GOT3 (cell line): ENCODE measurements at places on chromosomes 7 and 10.

GRCh38 chr10:90417029-90417428 is 440.8 kb downstream of the HTR7 start:
- DNase-seq: no peak

DNA sequence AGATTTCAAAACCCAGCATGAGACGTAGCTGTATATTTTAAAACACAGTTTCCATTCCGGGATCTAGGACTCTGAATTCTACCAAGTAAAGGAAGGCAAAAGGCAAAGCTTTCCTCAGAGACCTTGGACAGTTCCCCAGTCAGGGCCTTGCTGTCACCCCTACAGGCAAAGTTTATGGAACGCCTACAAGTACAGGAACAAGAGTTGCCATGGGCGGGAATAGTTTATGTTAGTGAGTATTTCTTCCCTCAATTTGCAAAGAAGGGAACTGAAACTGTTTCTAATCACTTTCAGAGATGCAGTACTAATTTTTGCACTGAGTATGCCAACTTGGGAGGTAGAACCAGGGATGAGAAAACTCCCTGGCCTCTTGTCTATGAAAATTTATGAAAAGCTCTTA is 68.2 kb upstream of the LRGUK start:
- no peak for DNase-seq

- no peak for DNase-seq
Observed at GRCh38 chr10:75071756-75072155, 39.7 kb upstream of the SAMD8 start.

DNA sequence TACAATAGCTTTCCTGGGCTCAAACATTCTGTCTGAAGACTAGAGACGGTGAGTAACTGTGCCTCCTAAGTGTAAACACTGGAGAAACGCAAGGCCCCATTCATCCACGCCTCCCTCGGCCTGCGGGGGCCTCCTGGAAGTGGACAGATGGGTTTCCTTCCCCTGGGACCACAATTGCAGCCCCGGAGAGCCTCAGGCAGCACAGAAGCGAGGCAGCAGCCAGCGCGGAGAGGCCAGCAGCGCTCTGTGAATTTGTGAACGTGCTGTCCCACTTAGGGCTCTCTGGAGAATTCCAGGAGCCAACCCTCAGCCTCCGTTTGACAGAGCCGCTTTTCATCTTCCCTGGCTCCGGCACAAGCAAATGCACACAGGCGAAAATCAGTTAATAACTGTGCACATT is 23.2 kb upstream of the CALN1 start:
- DNase-seq: no peak

DNA sequence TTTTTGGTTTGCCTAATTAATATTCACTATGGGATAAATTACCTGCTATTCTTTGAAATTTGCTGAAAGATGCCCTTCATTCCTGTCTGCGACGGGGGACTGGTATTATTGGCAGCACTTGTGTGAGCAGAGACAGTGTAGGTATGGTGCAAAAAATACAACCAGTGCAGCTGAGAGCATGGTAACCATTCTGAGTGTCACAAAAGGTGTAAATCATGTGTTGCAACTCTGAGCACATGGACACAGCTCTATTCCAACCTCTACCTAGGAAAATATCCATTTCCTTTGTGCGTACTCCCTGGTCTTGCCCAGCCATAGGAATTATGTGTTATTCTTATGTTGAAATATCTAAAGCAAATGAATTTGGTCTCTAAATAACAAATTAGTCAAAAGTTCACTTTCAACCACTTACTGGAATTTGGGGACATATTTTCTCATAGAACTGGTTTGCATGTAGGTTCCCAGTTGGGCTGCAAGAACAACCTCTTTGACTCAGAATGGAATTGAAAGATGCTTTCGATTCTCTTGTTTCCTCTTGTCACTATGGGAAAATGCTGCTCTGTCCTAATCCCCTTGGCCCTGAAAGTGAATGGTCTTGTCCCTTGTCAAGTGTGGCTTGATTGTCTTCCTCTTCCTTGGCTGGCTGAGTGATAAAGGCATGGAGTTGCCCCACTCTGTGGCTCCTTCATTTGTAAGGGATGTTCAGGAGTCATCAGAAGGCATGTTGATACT is 57.0 kb downstream of the CELF2 start:
- DNase-seq: no peak

DNA sequence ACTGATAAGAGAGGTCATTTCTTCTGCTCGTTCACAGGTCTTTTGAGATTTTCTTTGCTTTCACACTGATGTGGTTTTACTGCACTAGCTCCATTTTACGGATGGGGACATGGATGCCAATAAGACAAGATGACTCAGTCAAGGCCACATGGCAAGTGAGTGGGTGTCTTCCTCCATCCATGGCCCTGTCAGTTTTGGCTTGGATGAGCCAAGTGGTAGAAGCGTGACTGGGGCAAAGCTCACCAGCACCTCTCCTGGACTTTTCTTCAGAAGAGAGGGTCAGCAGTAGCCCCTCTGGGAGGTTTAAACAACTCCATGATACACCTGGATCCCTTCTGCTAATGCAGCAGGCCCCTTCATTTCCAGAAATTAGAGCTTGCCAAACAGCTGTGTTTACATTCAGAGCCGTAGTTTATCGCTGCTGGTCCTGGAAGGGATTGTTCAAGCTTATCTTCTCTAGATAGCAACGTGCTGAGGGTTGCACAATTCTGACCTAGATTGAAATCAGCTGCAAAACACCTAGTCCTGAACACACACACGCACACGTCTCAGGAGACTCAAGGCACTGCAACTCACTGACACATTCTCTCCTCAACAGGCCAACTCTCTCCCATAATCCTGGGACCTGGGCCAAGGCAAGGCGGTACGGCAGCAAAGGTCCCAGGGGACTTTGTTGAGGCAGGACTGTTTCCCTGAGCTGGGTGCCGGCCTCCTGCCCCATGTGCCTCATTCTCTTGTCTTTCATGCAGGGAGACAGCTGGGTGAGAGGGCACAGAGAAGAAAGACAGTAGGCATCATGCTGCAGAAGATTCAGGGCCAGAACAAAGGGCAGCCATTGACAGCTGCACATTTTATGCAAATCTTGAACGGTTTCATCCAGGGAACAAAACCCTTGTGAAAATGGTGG is 14.2 kb upstream of the PDCD4 start:
- no peak for DNase-seq

GRCh38 chr7:130276796-130277762 is 10.4 kb downstream of the CPA2 start:
- no peak for DNase-seq

- DNase-seq: no peak
Observed at GRCh38 chr10:1107679-1108078, 51.5 kb downstream of the WDR37 start.

DNA sequence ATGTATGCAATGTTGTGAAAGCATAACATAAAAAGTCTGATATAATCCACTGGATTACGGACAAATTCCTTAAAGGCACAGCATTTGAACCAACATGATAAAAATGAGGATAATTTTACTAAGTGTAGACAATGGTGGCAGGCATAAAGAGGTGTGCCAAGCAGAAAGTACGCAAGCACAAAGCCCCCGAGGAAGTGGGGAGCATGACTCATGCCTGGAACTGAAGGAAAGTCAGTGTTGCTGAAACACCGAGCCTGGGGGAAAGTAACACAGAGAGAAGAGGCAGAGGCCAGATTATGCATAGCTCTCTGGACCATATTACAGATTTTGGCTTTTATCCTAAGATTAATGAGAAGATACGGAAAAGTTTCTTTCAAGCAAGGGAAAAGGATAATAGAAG is 490.0 kb upstream of the PHF14 start:
- DNase-seq: no peak

DNA sequence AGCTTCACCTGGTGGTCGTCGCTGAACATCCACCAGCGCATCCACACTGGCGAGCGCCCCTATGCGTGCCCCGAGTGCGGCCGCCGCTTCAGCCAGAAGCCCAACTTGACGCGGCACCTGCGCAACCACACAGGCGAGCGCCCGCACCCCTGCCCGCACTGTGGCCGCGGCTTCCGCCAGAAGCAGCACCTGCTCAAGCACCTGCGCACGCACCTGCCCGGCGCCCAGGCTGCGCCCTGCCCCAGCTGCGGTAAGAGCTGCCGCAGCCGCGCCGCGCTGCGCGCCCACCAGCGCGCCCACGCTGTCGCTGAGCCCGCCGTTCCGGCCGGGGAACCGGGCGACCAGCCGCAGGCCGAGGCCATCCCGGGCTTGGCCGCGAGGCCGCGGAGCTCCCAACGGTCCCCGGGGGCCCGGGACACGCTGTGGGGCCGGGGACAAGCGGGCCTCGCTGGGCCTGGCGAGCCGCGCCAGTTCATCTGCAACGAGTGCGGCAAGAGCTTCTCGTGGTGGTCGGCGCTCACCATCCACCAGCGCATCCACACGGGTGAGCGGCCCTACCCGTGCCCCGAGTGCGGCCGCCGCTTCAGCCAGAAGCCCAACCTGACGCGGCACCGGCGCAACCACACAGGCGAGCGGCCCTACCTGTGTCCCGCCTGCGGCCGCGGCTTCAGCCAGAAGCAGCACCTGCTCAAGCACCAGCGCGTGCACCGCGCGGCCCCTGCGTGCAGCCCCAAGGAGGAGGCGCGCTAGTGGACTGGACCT is 18.4 kb downstream of the ZNF775 start:
- DNase-seq: no peak

DNA sequence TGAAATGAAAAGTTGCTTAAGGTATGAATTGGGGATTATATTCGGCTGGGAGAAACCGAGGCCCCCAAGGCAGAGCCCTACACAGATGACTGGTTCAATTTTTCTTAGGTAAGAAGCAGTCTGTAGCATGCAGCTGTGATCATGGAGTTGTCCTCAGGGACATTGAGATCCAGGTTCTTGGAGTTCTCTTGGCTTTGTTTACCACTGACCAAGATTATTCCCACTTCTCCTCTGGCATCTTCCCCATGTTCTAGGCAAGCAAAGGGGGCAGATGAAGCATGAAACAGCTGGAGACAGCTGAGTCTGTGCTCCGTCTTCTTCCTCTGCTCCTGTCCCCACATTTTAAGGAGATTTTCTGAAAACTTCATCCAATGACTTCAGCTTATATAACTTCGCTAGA is 129.5 kb upstream of the BMPER start:
- DNase-seq: no peak

- DNase-seq: no peak
Observed at GRCh38 chr10:107342711-107343110, 178.2 kb upstream of the SORCS1 start.

GRCh38 chr7:29224726-29225125 is 30.2 kb downstream of the CHN2 start:
- DNase-seq: no peak

DNA sequence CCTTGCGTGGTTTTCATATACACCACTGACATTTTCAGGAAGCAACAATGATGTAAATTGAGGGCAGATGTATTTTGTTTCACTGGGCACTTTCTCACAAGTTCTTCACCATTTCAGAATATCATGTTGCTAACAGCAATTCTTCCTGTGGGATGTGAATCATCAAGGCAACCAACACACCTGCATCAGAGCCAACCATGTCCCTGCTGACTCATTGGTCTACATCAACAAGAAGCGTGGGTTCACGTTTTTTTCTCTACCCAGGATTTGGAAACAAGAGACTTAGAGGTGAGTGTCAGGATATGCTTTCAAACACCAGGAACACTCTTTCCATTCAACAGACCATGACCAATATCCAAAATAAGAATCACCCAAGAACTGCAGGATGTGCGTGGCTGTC is 203.9 kb downstream of the TEX36 start:
- no peak for DNase-seq

GRCh38 chr10:72690071-72690755 is 1.7 kb upstream of the MCU start:
- DNase-seq: no peak

DNA sequence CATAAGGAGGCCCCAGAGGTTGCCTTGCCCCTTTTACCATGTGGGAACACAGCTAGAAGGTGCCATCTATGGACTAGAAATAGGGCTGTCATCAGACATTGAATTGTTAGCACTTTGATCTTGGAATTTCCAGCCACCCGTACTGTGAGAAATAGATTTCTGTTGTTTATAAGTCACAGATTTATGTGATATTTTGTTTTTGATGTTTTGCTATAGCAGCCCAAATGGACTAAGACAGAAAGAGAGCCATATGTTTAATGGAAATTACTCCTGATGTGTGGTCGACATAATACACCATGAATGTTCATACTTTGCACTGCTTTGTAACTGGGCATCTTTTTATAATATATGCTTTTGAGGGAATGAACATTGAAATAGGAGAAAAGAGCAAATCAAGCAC is 302.2 kb downstream of the BBS9 start:
- DNase-seq: no peak

DNA sequence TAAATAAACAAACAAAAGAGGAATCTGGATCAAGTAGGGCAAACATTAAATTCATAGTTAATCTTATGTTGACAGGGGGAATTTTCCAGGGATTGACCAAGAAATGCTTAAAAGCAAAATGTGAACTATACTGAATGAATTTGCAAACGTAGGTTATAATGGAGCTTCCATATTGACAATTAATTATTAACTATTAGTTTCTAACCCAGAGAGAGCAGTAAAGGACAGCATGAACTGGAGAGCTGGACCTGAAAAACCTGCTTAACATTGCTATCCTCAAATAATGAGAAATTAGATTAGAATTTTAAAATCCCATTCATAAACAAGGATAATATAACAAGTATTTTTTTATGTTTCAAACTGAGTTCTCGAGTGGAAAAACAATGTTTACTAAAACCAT is 1089.6 kb downstream of the DNAJB9 start:
- no peak for DNase-seq

DNA sequence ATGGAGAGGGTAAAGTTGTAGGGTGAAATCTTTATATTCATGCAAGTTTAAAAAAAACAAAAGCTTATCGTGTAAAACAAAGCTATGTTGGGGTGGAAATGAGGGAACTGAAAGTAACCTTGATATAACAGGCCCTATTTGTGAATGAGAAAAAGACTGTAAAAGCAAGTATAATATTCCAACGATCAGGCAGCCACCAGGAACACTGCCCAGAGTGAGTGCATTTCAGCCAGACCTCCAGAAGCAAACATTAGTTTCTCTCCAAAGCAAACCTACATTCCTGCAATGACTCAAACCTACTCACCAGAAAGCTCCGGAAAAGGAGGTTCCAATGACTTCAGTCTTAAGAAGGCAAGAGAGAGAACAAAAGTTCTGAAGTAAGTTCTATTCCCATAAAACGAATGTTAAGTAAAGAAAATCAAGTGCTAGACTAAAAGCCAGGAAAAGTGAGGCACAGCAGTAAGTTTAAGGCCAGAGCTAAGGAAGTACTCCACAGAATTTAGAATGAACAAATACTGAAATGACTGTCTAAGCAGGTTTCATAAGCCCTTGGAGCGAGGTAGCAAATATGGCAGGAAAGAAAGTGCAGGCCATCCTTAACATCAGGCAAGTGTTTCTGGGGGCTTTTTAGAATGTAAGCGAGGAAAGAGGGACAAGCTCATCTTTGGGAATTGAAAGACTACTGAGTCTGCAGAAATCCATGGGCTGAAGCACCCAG is 493.1 kb downstream of the XPNPEP1 start:
- no peak for DNase-seq

DNA sequence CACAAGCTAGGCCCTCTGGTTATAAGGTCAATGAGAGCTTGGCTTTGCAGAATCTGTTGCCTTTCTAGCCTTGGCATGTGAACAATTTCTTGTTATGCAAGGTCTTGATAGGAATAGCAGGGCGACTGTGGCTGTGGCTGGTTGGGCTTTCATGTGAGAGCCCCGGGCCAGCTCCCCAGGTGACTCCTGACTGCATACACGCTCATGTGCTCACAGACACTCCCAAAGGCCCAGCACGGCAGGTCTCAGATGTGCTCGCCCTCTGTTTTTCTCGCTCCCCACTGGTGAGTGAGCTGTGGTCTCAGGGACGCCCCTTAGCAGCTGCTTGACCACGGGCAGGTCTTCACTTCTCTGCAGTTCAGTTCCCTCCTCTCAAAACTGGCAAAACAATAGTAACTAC is 37.1 kb upstream of the ZNF32 start:
- no peak for DNase-seq
